HCT116 (cell line): ENCODE measurements at places on chromosomes 2 and 18. TPM values are rescaled to one million over a fixed set of nuclear protein-coding genes. Genes with fewer than 3 reads are reported as not detected.

DNA sequence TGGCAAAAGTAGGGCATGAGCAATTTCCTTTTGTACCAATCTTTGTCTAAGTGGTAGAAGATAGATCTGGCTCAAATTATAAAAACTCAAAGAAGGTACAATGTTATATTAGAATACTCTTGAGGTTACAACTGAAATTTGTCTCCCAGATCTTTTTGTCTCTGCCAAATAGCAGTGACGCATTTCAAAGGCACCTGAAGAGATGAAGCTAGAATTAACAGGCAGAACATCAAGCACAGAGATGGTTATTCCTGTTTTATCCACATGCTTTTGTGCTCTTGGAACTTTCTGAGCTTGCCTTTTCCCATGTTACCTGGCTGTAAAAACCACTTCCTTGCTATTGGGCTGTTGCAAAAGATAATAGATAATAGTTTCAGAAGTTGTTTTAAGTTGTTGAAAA lies 74.3 kb downstream of the GREB1L start:
- 0 out of 2 replicates have a peak overlapping the region, but pooled peaks have one; percentile 48 for H3K4me3 ChIP-seq
- no peaks in the 10 kb centered on the region for H3K27me3 ChIP-seq
- no peaks in the 10 kb centered on the region for H3K36me3 ChIP-seq
- DNase-seq, result no peak
- H3K4me1 ChIP-seq, result peaks cover 38% of the 10 kb centered on the region

- DNase-seq, result no peak
- no peak overlapping the region for H3K4me3 ChIP-seq
- no peaks in the 10 kb centered on the region for H3K4me1 ChIP-seq
- H3K27ac ChIP-seq, result no peak overlapping the region
Measured at GRCh38 chr2:105866216-105867185, 121.8 kb downstream of the NCK2 start.

The ARHGAP15 gene
- 0.42 TPM for total RNA-seq

GRCh38 chr2:232009639-232010274 lies 48.2 kb downstream of the DIS3L2 start:
- no peaks in the 10 kb centered on the region for H3K27me3 ChIP-seq
- no peak overlapping the region for H3K27ac ChIP-seq
- no peak overlapping the region for H3K4me3 ChIP-seq
- H3K4me1 ChIP-seq, result 0 out of 2 replicates have a peak, but pooled peaks cover 2% of the 10 kb centered on the region

- DNase-seq, result no peak
- H3K4me1 ChIP-seq, result no peaks in the 10 kb centered on the region
- peaks cover 19% of the 10 kb centered on the region; the same call in 1 of the 2 replicates for H3K36me3 ChIP-seq
- no peaks in the 10 kb centered on the region for H3K27me3 ChIP-seq
- H3K4me3 ChIP-seq, result no peak overlapping the region
- no peak overlapping the region for H3K27ac ChIP-seq
Measured at GRCh38 chr2:158668001-158668765, 126.9 kb upstream of the DAPL1 start.

- no peak overlapping the region for H3K27ac ChIP-seq
- H3K27me3 ChIP-seq, result no peaks in the 10 kb centered on the region
Measured at GRCh38 chr2:6576302-6576701, 289.4 kb downstream of the CMPK2 start.

GRCh38 chr18:49172246-49172645 lies 221.5 kb upstream of the SMAD7 start:
- H3K27ac ChIP-seq, result no peak overlapping the region
- DNase-seq, result no peak
- H3K36me3 ChIP-seq, result no peaks in the 10 kb centered on the region
- H3K4me3 ChIP-seq, result no peak overlapping the region
- no peaks in the 10 kb centered on the region for H3K27me3 ChIP-seq

DNA sequence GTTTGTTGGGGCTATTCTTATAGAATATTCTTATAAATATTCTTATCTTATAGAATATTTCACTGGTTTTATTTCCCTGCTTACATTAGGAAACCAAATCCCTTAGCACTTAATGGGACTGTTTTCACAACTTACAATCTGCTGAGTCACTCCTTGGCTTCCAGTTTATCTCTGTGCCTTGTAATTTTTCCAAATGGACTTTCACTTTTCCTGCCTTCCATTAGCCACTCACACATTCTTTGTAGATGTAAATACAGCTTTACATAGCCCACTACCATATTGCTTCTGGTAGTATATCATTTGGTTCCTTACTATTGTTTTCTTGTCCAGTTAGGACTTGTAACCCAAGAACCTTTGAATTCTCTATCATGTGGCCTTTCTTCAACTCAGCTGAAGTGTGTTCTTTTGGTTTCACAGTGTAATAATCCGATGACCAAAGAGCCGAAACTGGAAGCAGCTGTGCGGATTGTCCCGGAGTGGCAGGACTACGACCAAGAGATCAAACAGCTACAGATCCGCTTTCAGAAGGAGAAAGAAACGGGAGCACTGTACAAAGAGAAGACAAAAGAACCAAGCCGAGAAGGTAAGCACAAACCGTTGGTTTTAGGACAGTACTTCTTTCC lies 96.1 kb downstream of the UGGT1 start:
- H3K36me3 ChIP-seq, result peaks cover 29% of the 10 kb centered on the region
- no peak overlapping the region for H3K4me3 ChIP-seq
- H3K27ac ChIP-seq, result peak overlapping the region; percentile 10; the same call in 1 of the 2 replicates
- no peak for DNase-seq
- no peaks in the 10 kb centered on the region for H3K4me1 ChIP-seq
- H3K27me3 ChIP-seq, result no peaks in the 10 kb centered on the region
